ENCODE measurements at places on chromosomes 7 and 10.

GRCh38 chr7:150898475-150899011, 46.2 kb downstream of the AOC1 start:
- peak; percentile 43 for DNase-seq

DNA sequence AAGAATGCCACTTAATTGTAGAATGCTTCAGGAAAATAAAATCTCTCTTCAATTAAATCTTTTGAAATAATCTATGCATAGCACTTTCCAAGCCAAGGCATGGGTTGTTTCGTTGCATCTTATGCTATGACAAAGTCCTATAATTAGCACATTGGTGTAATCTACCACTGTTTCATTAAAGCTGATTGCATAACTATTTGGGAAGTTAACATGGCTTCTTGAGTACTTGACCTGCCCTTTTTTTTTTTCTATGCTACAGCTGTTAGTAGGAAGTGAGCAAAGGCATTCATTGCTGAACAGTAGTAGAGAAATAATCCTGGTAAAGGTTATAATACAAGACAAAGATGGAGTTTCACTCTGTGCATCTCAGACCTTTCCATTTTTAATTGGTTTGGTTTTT, 557.2 kb upstream of the CELF2 start:
- DNase-seq, result no peak

DNA sequence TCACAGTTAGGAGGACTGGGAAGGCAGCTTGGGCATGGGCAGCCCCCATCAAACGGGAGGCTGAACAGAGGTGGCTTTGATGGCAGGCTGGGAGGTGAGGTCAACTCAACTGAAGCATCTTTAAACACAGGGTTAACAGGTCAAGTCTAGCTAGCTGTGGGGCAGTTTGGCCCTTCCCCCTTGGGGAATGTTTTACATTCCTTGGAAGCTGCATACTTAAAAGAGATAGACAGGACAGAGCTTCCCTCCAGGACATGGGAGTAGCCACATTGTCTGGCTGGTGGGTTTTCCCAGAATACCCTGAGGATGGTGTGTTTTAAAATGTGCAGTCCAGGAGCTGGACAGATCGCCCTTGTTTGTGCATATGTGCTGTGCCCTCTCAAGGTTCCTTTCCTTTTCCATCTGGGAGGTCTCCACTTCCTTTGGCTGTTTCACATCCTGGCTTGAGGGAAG, 6.8 kb upstream of the RASSF4 start:
- no peak for DNase-seq

DNA sequence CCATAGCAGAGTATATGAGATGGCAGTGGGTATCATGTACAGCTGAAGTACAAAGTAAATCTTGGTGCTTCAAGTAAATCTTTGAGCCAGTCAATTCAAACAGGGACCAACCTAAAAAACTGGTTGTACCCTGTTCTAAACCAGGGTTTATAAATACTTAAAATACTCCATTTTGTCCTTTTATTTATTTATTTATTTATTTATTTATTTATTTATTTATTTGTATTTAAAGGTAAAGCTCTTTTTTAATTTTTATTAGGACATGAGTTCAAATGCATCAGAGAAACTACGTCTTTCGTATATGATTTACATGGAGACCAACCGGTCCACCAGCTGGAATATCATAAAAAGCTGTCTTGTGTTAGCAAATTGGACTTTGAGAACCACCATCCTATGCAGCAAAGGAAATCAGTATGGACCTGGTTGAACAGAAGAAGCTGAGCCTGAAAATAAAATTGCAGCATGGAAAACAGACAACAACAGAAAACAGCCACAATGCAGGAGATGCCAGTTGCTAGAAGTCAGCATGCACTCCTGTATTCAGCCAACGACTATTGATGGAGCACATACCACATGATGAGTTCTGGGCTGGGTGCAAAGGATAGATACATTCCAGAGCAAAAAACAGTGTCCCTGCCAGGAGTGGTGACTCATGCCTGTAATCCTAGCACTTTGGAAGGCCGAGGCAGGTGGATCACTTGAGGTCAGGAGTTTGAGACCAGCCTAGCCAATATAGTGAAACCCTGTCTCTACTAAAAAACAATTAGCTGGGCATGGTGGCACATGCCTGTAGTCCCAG, 60.0 kb downstream of the PLXNA4 start:
- DNase-seq, result no peak

GRCh38 chr10:117408436-117409384, 33.5 kb upstream of the PDZD8 start:
- no peak for DNase-seq

- DNase-seq, result no peak
Measured at GRCh38 chr7:20862554-20862953, 75.9 kb upstream of the SP8 start.

DNA sequence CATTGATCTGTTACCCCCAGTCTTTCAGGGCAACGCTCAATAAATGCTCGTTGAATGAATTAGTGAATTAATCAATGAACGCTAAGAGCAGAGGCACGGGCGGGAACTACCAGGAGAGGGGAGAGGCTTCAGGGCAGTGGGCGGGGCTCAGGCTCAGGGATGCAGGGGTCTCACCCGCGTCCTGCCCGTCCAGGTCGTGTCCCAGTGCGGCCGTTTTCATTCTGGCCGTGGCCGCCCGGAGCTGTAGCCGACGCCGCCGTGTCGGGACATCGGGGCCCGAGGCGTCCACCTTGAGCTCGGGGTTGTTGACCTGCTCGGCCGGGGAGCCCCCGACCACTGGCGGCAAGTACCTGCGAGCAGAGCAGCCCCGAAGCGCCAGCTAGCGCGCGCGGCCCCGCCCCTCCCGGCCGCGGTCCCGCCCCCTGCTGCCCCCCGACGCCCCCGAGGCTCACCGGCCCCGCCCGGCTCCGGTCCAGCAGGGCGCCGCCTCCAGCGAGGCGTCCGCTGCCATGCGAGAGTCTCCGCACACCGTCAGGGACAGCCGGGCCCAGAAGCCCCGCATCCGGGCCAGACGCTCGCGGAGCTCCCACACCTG, 2.8 kb upstream of the GAL3ST4 start:
- no peak for DNase-seq

GRCh38 chr7:131602994-131603372, 46.6 kb upstream of the PODXL start:
- DNase-seq, result no peak

GRCh38 chr10:79162022-79162421, 93.3 kb downstream of the ZMIZ1 start:
- no peak for DNase-seq

- no peak for DNase-seq
Measured at GRCh38 chr7:38545977-38546376, 85.2 kb downstream of the AMPH start.

GRCh38 chr10:52623761-52624160, 148.8 kb downstream of the MBL2 start:
- no peak for DNase-seq

DNA sequence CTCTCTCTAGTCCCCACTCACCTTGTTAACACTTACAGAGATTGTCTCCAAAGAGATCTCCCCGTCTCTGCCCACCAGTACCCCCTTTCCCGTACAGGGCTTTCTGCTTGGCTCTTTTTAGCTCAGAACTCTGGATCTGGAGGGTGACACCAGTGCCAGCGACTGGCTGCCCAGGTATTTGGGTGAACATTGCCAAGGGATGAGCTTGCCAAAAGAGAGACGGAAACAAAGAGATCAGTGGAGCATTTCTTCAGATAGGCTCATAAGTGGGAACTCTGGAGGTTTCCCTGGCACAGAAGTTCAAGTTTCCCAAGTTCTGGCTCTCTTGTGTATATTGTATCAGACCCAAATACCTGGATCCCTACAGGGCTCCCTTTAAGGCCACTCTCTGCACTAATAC, 30.0 kb downstream of the STRIP2 start:
- no peak for DNase-seq

- DNase-seq, result no peak
Measured at GRCh38 chr7:55081472-55082227, 62.8 kb downstream of the EGFR start.

DNA sequence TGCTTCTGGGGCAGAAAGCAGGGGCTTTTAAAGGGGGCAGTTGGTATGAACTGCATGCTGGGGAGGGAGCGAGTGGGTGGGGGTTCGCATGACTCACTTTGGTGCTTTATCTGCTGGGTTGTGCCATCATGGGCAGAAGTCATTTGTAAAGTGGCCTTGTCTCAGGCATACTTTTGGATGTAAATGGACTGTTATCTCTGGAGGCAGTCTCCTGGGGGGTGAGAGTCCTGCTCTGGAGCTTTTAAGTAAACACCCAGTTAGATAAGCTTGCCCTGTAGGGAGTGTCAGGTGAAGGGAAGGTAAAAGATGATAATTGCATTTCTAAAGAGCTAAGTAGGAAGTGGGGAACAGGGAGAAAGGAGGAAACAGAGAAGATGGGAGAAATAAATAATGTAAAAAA, 1.6 kb upstream of the GSTO1 start:
- no peak for DNase-seq

DNA sequence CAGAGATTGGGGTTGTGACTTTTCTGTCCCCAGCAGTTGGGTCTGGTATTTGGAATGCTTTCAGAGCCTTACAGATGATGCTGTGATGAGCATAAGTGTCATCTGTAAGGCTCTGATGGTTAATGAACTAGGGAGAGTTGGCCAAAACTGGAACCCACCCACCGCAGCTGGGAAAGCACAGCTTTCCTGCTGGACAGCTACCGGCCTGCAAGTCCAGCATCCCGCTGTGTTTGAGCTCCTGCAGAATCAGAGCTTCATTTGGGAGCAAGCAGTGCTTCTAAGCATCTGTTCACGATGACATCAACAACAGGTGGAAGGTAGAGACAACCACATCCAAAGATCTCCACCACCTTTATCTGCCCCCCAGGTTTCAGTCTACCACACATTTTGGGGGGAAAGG, 11.7 kb downstream of the UCN3 start:
- DNase-seq, result no peak

DNA sequence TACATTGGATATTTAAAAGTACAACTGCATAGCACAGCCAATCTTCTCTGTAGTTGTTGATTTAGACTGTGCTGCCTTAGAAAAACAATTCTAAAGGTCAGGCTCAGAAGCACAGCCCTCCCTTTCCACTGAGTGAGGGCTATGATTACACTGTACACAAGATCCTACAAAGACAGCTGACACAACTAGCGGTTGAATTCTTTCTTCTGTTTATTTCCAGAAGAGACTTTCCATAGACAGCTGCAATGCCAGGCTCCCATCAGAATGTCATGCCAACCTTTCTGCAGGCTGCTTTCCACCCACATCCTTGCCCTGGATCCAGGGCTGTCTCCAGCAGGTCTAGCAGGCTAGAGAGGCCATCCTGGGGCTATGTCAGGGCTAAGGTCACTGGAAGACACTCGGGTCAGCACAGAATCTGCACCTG, 39.3 kb downstream of the FAM13C start:
- DNase-seq, result no peak

DNA sequence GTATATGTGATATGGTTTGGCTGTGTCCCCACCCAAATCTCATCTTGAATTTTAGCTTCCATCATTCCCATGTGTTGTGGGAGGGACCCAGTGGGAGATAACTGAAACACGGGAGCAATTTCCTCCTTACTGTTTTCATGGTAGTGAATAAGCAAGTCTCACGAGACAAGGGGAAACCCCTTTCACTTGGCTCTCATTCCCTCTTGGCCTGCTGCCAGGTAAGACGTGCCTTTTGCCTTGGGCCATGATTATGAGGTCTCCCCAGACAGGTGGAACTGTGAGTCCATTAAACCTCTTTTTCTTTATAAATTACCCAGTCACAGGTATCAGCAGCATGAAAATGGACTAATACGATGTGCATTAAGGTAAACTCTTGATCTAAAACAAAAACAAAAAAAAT, 357.1 kb upstream of the AOAH start:
- DNase-seq, result no peak

- no peak for DNase-seq
Measured at GRCh38 chr10:125008689-125009638, 67.0 kb downstream of the ZRANB1 start.

DNA sequence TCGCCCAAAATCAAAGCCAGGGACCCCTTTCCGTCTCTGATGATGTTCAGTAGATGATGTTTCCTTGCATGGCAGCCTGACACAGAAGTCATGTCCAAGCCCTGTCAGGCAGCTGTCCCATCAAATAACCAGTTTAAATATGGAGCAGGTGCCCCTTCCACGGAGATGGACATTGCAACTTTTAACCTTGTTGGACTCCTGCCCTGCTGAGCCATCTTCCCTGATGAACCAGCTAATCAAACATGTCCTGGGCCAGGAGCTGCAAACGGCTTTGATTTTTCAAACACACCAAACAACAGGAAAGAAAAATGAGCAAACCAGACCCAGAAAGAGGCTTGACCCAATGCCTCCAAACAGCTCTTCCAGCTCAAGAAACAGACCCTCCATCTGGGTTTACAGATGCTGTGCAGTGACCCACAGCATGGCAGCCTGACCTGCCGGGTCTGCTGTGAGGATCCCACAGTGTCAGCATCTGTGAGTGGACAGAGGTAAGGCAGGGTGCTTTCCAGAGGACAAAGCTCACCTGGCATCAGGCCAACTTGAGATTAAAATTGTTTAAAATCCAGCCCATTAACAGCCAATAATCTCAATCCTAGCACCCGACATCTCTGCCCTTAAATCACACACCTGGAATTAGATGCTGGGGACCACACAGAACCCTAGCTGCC, 372.6 kb downstream of the GRID1 start:
- no peak for DNase-seq

- DNase-seq, result no peak
Measured at GRCh38 chr7:47715631-47716068, 133.7 kb upstream of the TNS3 start.

DNA sequence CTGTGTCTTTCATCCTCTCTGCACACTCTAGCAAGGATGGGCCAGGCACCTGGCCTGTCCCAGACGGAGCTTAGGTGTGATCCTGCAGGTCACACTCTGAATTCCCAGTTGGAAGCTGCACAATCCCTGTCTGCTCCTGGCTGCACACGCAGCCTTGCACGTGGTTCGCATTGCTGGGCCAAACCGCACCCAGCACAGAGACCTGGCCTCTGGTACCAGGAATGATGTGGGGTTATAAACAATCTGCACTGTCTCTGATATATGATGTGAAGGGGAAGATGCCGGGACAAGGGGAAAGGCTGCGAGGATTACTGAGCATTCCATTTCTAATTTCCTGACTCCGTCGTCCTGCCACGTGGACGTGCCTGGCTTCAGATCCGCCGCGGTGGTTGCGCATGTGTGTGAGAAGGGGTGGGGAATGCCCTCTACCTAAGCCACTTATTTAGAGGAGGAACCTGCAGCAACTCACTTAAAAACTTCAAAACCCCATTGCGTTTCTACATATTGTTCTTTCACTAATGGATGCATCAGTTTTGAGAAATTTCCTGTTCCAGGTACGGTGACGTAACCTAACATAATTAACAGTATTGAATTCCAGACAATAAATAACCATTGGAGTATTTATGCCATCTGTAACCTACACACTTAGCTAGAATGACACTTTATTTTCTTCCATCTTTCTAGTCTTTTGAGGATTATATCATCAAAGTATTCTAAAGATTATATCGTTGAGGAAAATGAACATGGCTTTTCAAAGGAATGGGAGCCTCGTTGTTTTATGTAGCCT, 559.7 kb upstream of the MGMT start:
- no peak for DNase-seq

GRCh38 chr10:114544045-114544659, 113.9 kb downstream of the ABLIM1 start:
- DNase-seq, result peak; percentile 46

All from GDM1 (cell line).